ENCODE measurements at places on chromosomes 2 and 18. TPM values are rescaled to one million over a fixed set of nuclear protein-coding genes. Genes with fewer than 3 reads are reported as not detected.

DNA sequence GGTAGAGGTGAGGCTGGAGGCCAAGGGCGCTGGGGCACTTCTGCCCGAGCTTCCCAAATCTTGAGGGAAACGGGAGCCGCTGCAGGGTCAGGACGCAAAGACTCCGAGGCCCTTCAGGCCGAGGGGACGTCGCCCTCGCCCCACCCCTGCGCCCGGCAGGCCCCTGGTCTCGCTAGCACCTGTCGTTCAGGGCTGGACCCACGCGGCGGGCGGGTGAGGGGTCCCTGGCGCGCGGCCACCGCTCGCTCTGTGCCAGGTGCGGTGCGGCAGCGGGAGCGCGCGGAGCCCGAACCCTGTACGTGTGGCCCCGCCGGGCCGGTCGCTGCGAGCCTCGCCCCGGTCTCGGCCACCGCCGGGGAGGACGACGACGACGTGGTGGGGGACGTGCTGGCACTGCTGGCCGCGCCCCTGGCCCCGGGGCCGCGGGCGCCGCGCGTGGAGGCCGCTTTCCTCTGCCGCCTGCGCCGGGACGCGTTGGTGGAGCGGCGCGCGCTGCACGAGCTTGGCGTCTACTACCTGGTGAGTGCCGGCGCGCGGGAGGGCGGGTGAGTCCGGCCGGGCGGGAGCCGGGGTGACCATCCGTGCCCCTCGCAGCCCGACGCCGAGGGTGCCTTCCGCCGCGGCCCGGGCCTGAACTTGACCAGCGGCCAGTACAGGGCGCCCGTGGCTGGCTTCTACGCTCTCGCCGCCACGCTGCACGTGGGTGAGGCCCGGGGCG lies 4.9 kb downstream of the ERFE start:
- DNase-seq = no peak
- peaks cover 10% of the 10 kb centered on the region for H3K4me1 ChIP-seq
- peaks cover 14% of the 10 kb centered on the region for H3K27me3 ChIP-seq
- H3K4me3 ChIP-seq = no peak overlapping the region

- H3K36me3 ChIP-seq = no peaks in the 10 kb centered on the region
- DNase-seq = no peak
- H3K4me3 ChIP-seq = no peak overlapping the region
These were observed 3.5 kb upstream of the KLF11 start for GRCh38 chr2:10039658-10040410.

DNA sequence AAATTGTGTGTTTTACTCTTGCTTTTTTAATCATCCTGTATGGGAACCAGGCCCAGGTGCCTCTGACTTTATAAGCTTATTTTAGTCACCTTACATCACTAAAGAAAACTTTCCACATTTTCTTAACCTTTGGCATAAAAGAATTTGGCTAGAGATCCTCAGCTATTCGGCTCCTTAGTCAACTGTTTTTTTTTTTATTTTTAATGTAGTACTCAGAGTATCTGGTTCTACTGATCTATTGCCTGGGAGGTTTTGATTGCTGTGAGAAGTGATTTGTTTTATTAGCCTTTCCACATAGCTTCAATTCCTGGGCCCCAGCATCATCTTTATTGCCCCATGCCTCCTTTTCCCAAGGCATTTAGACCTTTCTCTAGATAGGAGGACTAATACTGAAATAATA lies 121.0 kb downstream of the MYO1B start:
- no peaks in the 10 kb centered on the region for H3K36me3 ChIP-seq
- no peak overlapping the region for H3K27ac ChIP-seq
- H3K27me3 ChIP-seq = no peaks in the 10 kb centered on the region
- DNase-seq = no peak
- H3K4me1 ChIP-seq = no peaks in the 10 kb centered on the region

DNA sequence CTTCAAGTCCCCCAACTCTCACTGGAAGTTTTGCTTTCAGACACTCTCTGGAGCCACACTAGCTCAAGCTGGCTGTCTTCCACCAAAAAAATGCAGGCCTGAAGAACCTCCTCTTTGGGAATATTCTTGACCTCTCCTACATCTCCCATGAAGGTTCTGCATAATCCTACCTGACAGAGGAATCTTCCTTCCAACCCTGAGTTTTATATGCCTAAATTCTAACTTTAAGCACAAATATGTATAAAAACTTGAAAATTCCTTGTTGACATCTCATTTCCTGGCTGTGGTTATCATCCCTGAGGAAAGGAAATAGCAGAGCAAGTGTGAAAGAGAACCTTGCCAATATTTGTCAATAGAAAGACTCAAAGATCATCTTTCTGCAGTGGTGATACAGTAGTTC lies 249.0 kb downstream of the LPIN1 start:
- no peaks in the 10 kb centered on the region for H3K27me3 ChIP-seq
- no peaks in the 10 kb centered on the region for H3K4me1 ChIP-seq
- no peak for DNase-seq
- H3K36me3 ChIP-seq = no peaks in the 10 kb centered on the region
- H3K27ac ChIP-seq = no peak overlapping the region
- no peak overlapping the region for H3K4me3 ChIP-seq

GRCh38 chr2:39290433-39290832 lies 46.7 kb upstream of the CDKL4 start:
- H3K27ac ChIP-seq = no peak overlapping the region
- H3K36me3 ChIP-seq = no peaks in the 10 kb centered on the region
- DNase-seq = no peak
- no peaks in the 10 kb centered on the region for H3K27me3 ChIP-seq

DNA sequence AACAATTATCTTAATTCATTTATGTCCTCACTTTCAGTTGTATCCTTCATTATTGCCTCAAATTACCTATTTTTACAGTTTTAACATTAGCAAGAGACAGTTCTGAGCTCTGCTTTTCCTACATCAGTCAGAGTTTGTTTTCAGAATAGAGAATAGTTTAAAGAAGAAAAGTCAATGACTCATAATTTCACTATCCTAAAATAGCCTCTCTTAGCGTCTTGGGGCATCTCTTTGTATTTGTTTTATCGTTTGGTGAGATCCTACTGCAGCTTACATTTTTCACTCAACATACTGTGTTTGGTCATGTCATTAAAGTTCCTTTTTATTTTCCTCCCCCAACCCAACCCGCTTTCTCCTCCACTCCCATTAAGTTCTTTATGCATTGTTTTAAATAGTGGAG lies 3.8 kb downstream of the SEC11C start:
- no peaks in the 10 kb centered on the region for H3K36me3 ChIP-seq
- no peak overlapping the region for H3K4me3 ChIP-seq
- no peaks in the 10 kb centered on the region for H3K27me3 ChIP-seq

GRCh38 chr2:126837966-126838715 lies 60.5 kb upstream of the TEX51 start:
- H3K36me3 ChIP-seq = no peaks in the 10 kb centered on the region
- H3K4me1 ChIP-seq = no peaks in the 10 kb centered on the region
- no peak for DNase-seq
- H3K27ac ChIP-seq = no peak overlapping the region
- no peak overlapping the region for H3K4me3 ChIP-seq
- H3K27me3 ChIP-seq = no peaks in the 10 kb centered on the region

- H3K4me3 ChIP-seq = no peak overlapping the region
- no peaks in the 10 kb centered on the region for H3K36me3 ChIP-seq
- no peaks in the 10 kb centered on the region for H3K4me1 ChIP-seq
- H3K27ac ChIP-seq = no peak overlapping the region
These were observed 638.0 kb upstream of the ZEB2 start for GRCh38 chr2:145157741-145158591.

- H3K4me3 ChIP-seq = no peak overlapping the region
These were observed 113.7 kb downstream of the TANC1 start for GRCh38 chr2:159082119-159082518.

GRCh38 chr18:8368512-8369217 lies 240.6 kb upstream of the RAB12 start:
- H3K36me3 ChIP-seq = no peaks in the 10 kb centered on the region
- H3K27ac ChIP-seq = no peak overlapping the region
- no peak overlapping the region for H3K4me3 ChIP-seq
- no peak for DNase-seq
- H3K27me3 ChIP-seq = no peaks in the 10 kb centered on the region
- H3K4me1 ChIP-seq = peaks cover 3% of the 10 kb centered on the region

- H3K4me1 ChIP-seq = no peaks in the 10 kb centered on the region
- H3K36me3 ChIP-seq = no peaks in the 10 kb centered on the region
- no peak for DNase-seq
- H3K27ac ChIP-seq = no peak overlapping the region
- no peak overlapping the region for H3K4me3 ChIP-seq
These were observed 1454.0 kb upstream of the PIK3C3 start for GRCh38 chr18:40501026-40501425.

DNA sequence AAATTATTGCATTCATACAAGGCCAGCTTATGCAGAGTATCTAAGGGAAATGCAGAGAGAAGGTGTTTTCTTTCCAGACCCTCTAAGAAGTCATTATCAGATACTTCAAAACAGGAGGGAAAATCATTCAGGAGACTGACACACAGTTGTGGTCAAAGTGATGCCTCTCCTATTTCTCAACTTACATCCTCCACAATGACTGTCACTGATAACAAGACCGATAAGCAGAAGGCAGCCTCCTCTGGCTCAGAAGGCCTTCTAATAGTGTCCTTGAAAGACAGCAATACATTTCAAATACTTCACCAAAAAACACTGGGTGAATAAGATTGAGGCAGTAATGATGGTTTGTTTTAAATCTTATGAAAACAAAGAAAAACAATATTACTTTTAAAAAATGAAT lies 199.7 kb downstream of the PIEZO2 start:
- DNase-seq = no peak
- peaks cover 36% of the 10 kb centered on the region for H3K4me1 ChIP-seq
- no peak overlapping the region for H3K27ac ChIP-seq
- H3K36me3 ChIP-seq = peaks cover 25% of the 10 kb centered on the region

Gene GBX2
- 1.2 TPM for total RNA-seq

Gene C2orf80
- total RNA-seq = not detected

Gene KIF3C
- 210 TPM for total RNA-seq

Gene RUFY4
- not detected for total RNA-seq

All from glutamatergic neuron (in vitro differentiated cells).